EL (cell line): ENCODE measurements at places on chromosomes 3 and 15.

DNA sequence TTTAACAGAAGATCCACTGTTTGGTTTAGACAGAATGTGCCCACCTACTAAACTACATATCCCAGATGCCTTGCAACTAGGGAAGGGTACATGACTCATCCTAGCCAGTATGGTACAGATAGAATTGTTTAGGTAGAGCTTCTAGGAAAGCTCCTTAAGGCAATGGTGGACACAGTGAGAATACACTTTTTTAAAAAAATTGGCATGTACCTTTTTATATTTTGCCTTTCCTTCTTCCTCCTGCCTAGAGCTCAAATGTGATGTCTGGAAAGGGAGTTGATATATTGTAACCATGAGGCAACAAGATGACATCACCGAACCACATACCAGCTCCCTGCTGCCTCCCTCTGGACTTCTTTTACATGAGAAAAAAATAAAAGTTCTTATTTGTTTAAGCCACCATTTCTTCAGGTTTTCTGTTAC is 14.4 kb upstream of the C3orf80 start:
- DNase-seq, result peak; percentile 55

GRCh38 chr3:158528076-158528674 is 42.8 kb upstream of the MLF1 start:
- DNase-seq, result no peak

DNA sequence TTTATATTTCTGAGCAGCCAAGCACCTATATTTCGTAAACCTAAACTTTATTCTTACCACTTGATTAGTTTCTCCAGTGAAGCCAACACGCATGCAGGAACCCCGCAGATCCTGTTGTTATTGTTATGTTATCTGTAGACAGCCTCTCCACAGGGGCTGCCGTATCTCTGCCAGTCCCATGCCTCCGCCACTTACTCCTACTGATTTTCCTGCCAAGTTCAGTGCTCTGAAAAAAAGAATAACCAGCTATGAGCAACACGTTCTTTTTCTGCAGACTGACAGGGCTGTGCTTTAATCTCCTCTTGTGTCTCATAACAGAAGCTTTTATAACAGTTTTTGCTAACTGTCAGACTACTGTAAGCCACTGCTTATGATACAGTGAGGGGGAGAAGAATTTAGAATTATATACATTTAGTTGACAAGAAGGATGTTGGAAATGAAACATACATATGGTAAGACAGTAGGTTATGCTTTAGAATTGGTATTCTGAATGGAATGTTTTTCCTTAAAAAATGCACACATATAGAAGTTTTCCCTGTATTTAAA is 347.4 kb downstream of the SI start:
- no peak for DNase-seq

DNA sequence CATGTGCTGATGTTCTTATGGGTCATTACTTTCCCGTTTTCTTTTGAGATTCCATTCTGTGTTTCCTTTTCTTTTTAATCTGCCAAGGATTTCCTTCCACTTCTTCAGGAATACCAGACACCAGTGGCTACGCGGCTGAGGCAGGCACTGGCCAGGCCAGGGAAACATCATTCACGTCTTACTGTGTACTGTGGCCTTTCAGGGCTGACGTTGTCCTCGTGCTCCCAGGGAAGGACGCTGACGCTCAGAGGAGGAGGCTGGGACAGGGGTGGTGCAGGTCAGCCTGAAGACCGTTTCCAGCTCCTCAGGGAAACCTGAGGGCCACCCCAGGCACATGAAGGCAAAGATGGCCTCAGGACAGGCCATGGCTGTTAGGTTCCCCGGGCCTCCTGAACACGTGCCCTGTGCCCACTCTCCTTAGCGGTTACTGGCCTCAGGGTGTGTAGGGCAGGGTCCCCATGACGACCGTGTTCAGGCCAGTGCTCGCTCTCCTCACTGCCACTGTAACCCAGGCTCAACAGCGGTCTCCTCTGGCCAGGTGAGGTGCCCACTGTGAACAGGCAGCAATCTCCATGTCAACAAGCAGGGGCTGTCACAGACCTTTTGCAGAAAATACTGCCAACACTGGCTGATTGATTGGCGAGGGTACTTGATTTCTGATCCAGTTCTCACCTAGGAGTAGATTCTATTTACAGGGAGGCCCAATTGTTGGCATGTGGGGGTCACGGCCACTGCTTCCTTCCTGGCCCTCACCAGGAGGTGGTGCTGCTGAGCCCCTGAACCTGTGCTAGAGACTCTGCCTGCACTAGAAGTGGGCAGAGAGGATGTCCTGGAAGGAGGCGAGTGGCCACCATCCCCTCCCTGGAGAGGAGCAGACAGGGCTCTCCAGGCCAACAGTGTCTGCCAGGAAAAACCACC is 169.5 kb downstream of the ATP10A start:
- DNase-seq, result peak; percentile 17

DNA sequence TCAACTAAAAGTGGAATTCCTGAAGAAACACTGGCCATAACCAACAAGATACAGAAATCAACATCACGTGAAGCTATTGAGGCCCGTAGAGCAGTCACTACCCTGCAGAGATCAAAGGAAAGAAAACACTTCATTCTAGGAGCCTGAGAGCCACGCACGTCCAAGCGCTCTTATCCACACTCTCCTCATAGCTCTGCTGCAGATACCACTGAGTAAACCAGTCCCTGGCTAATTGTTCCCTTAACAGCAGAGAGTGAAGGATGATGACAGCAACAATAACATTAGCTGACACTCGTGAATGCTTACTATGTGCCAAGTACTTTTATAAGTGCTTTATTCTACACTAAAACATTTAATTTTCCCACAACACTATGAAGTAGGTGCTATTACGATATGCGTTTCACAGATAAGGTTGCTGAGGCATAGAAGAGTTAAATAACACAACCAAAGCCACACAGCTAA is 271.0 kb upstream of the GADL1 start:
- no peak for DNase-seq

- DNase-seq, result no peak
Observed at GRCh38 chr3:35187908-35188307, 451.4 kb upstream of the ARPP21 start.

DNA sequence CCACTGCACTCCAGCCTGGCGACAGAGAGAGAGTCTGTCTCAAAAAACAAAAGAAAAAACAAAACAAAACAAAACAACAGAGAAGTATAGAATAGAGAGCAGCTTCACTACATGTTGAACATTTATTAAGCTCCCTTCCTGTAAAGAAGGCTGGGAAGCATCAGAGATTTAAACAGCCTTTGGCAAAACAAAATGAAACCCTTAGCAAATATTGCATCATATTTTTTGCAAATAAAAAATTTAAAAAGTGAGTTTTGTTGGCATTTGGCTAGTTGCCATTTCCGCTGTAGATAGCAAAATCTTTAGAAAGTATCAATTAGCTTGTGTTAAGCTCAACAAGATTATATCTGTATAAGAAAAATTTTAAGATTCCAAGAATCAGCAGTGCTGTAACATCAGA is 151.2 kb downstream of the SERPINI1 start:
- DNase-seq, result no peak

DNA sequence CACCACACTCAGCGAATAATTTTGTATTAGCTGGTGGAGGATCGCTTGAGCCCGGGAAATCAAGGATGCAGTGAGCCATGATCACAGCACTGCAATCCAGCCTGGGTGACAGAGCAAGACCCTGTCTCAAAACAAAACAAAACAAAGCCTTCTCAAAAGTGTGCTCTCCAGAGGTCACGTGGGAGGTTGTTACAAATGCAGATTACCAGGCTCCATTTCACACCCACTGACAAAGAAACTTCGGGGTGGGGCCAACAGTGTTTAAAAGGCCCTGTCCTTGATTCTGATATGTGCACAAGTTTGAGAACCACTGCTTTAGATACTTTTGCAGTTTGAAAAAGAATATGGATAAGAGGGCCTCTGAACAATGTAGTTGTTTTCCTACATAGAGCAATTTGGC is 80.5 kb downstream of the UBE2E2 start:
- no peak for DNase-seq

- no peak for DNase-seq
Observed at GRCh38 chr3:17805461-17805940, 63.1 kb upstream of the TBC1D5 start.

- DNase-seq, result no peak
Observed at GRCh38 chr3:11282250-11283138, 10.3 kb downstream of the ATG7 start.

DNA sequence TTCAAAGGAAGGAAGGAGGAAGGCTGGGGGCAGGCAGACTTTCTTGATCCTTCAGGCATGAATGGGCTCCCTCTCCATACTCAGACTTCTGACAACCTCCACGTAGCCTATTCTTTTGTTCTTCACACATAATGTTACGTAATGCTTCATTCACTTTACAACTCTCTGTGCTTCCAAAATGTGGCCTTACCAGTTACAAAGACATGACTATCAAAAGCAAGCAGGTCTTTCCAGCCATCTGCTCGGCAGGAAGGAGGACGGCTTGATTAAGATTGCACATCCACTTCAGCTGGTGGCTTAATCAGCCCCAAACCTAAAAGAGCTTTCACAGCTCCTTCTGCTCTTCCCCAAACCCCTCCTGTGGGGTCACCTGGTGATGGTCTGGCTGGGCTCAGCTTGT is 263.2 kb downstream of the XXYLT1 start:
- DNase-seq, result no peak

GRCh38 chr3:140166861-140167599 is 232.0 kb downstream of the CLSTN2 start:
- DNase-seq, result no peak

DNA sequence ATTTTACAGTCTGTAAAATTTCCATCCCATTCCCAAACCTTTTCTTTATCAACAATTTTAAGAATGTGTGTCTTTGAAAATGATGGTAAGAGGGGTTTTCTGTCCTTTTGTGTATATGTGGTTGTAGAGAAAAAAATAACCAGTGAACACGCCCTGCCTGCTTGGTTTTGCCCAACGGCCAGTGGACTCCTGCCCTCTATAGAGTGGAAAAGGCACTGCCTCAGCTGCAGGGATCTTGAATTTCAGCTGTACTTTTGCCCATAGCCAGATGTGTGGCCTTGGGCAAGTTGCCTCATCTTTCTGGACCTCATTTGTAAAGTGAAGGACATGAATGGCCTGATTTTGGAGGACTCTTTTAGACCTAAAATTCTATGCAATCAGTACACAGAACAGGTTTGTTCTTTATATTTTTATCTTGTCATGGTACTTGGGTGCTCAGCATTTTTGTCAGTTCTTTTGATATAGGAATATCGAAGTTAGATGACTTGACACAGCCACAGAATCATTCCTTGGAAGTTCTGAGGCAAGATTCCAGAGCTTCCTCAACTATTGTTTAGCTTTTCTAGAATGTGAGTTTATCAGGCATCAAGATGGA is 81.0 kb downstream of the CLDN11 start:
- peak; percentile 65 for DNase-seq

- DNase-seq, result peak; percentile 75
Observed at GRCh38 chr3:31377045-31377642, 155.6 kb upstream of the STT3B start.

DNA sequence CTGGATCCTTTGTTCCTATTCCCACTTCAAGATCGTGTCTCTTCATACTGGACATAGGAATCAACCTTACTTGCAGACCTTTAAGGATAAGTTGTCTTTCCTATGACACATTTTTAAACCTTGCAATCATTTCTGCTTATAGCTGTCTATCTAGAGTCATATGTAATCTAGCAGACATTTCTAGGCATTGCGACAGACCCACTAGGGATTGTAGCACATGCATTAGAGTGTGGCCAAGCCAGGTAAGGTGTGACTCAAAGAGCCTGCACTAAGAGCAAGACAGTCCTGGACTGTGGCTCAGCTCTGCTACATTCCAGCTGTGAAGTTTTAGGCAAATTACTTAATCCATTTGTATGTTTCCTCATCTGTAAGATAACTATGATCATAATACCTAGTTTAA is 38.8 kb upstream of the BFSP2 start:
- no peak for DNase-seq

DNA sequence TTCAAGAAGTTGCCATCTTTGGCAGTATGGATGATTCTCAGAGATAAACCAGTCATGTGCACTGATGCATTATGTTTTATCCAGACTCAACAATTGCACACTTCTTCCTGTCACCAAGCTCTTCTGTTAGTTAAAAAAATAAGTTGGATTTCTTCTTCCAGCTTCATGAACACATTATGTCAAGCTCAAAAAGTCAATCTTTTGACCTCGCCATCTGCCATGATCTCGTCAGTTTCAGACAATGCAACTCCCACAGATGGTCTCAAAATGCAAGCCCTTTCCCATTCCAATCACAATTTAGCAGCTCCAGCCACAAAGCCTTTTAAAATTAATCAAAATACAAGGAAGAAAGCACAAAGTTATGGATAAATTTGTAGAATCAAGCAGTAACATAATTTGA is 42.8 kb downstream of the TFDP2 start:
- no peak for DNase-seq

- DNase-seq, result no peak
Observed at GRCh38 chr15:41968701-41969100, 3.7 kb downstream of the EHD4 start.

- DNase-seq, result peak; percentile 87
Observed at GRCh38 chr15:100725121-100726069, 123.0 kb downstream of the ASB7 start.

GRCh38 chr3:185866555-185866954 is 41.7 kb upstream of the IGF2BP2 start:
- DNase-seq, result no peak

DNA sequence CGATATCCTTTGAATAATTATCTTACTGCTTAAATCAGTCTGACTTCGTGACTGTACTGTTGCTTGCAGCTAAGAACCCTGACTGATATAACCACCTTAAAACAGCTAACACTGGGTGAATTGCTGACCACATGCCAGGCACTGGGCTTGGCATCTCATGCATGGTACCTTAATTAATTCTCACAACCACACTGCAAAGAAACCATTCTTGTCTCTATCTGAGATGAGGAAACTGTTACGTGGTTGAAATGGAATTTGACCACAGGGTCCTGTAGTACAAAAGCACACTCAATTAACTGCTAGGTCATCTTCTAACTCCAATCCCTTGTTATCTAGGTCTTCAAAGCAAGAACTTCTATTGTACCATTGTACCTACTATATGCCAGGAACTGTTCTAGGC is 92.7 kb upstream of the PRICKLE2 start:
- peak; percentile 41 for DNase-seq

DNA sequence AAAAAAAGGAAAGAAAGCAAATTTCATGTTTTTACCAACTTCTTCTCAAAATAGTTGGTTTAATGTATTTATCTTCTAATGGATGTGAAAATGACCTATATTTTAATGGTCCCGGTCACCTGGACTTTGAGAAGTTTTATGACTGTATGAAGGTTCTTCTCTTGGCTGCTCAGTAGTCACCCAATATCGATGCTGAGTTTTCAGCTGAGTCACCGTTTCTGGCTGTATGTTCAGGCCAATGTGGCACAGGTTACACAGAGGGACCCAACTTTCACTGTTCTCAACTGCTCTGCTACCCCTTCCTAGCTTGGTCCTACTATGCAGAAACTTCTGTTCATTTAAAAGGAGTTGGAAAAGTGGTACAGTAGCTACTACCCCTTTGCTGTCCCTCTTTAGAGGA is 25.8 kb downstream of the VGLL3 start:
- DNase-seq, result no peak

- no peak for DNase-seq
Observed at GRCh38 chr3:191105418-191105817, 93.6 kb upstream of the OSTN start.
